ENCODE measurements at places on chromosomes 5 and 9.

- DNase-seq: peak; percentile 40
These were observed 27.1 kb upstream of the SLC6A19 start for GRCh38 chr5:1174122-1174936.

DNA sequence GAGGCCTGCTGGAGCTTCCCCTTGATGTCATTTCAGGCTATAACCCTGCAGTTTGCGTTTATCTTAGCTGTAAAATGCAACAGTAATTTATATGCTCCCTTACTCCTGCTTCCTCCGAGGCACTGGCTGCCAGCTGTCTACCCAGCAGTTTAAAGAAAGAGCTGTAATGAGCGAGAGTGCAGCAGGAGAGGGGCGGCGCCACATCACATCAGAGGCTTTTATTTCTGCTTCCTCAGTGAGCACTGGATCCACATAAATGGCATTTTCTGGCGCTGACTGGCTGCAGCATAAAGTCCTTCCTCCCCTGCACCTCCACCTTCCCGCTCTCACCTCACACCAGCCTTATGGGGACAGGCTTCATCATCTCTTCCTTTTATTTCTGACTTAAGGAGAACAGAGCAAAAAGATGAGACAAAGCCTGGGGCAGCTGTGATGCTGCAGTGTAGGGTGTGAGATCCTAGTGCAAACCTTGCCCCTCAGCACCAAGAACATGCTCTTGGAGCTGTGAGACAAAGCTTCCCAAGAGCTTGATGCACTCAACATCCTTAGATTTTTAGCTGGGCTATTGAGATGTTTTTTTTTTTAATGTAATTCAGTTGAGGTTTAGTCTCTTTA is 829.6 kb upstream of the ZNF608 start:
- no peak for DNase-seq

GRCh38 chr5:88045165-88045564 is 223.5 kb downstream of the TMEM161B start:
- no peak for DNase-seq

- DNase-seq: no peak
These were observed 38.6 kb downstream of the RANBP6 start for GRCh38 chr9:5976674-5977397.

DNA sequence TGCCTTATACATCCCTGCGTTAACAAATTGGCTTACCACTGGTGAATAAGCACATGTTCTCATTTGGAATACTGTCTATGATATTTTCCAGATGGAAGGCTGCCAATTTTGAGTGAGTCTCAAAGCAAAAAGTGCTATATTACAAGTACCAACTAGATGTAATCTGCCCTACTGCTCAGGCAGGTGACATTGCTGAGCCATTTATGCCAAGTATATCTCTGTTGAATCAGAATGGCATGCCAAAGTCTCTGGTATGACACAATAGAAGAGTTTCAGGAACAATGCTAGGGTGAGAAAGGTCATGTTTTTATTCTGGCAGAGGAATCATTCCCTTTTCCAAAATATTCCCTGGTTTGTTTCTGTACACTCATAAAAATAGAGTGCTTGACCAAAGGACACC is 356.5 kb downstream of the CDH9 start:
- DNase-seq: no peak

DNA sequence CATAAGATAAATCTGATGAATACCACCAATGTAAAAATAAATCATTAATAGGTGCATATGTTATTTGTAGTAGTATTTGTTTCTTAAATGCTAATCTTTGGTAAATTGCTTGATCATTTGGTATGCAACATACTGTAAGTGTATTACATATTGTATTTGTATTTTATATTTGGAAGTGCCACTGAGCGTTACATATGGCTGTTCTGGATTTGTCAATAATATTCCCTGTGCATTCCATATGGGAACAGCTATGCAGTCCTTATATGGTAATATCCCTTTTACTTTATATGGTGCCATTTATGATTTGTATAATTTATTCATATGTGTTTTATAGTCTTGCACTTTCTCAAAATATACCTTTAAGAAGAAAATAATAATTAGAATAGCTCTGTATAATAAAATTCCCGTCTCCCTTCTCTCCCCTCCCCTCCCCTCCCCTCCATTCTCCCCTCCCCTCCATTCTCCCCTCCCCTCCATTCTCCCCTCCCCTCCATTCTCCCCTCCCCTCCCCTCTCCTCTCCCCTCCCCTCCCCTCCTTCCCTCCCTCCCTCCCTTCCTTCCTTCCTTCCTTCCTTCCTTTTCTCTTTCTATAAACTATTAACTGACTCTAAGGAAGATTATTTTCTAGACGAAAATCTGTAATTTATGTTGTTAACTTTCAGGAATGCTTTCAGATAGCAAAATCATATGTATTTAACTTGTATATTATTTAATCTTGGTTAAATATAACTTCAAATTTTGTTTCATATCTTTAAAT is 241.4 kb downstream of the CSNK1G3 start:
- DNase-seq: no peak

- DNase-seq: peak; percentile 77
These were observed 6.1 kb upstream of the TNIP1 start for GRCh38 chr5:151086905-151087360.

DNA sequence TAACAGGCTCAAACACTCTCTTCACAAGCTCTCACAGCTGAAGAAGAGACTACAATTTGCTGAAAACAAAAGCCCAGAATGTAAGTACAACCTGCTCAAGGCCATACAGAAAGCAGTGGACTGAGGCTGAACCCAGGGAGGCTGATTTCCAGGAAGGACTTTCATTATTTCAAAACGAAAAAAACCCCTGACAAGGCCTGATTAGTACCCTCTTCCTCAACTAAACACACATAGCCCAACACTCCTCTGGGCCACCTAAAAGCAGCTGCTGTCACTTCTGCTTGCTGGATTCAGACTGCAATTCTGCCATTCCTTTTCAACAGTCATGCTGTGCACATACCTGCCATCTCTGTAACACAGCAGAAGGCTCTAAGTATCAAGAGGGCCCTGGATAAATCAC is 18.2 kb downstream of the NRG2 start:
- DNase-seq: no peak

DNA sequence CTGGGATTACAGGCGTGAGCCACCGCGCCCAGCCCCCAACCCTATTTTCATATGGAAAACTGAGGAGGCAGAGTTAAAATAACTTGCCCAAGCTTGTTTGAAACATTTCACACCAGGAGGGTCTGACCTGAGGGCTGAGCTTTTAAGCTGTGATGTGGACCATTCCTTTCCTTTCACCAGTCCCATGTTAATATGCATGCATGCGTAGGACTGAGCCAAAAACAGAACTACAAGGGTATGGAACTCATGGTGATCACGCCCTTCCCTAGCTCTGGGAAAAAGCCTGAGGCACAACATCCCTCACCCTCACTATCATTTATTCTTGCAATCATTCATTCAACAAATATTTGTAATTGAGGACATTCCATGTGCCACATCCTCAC is 87.4 kb upstream of the FAM169A start:
- no peak for DNase-seq

DNA sequence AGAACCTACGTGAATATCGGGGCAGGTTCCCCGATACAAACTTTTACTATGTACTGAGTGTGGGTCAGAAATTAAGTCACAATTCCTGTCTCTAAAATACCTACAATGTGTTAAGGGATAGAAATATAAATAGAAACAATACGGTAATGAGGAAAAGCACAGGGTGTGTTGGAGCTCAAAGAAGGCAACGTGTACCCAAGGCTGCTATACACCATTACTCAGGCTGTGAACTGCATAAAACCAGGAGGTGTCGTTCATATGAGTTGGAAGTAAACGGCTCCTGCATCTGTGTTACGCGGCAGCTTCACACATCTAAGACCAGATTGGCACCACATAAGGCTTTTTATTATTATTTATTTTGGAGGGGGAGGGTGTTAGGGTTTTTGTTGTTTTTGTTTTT is 50.1 kb upstream of the TRPM3 start:
- no peak for DNase-seq

DNA sequence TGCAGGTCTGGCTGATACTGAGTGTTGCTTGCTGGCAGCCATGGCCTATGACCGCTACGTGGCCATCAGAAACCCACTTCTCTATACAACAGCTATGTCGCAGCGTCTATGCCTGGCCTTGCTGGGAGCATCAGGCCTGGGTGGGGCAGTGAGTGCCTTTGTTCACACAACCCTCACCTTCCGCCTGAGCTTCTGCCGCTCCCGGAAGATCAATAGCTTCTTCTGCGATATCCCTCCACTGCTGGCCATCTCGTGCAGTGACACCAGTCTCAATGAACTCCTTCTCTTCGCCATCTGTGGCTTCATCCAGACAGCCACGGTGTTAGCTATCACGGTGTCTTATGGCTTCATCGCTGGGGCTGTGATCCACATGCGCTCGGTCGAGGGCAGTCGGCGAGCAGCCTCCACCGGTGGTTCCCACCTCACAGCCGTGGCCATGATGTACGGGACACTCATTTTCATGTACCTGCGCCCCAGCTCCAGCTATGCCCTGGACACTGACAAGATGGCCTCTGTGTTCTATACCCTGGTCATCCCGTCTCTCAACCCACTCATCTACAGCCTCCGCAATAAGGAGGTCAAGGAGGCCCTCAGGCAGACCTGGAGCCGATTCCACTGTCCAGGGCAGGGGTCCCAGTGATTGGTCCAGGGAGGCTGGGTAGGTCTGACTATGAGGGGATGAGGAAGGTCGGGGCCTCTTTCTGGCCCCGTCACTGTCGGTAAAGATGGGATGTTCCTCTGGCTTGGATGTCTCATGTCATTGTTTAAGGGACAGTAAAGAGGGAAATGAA is 718 bp downstream of the OR5C1 start:
- DNase-seq: no peak

DNA sequence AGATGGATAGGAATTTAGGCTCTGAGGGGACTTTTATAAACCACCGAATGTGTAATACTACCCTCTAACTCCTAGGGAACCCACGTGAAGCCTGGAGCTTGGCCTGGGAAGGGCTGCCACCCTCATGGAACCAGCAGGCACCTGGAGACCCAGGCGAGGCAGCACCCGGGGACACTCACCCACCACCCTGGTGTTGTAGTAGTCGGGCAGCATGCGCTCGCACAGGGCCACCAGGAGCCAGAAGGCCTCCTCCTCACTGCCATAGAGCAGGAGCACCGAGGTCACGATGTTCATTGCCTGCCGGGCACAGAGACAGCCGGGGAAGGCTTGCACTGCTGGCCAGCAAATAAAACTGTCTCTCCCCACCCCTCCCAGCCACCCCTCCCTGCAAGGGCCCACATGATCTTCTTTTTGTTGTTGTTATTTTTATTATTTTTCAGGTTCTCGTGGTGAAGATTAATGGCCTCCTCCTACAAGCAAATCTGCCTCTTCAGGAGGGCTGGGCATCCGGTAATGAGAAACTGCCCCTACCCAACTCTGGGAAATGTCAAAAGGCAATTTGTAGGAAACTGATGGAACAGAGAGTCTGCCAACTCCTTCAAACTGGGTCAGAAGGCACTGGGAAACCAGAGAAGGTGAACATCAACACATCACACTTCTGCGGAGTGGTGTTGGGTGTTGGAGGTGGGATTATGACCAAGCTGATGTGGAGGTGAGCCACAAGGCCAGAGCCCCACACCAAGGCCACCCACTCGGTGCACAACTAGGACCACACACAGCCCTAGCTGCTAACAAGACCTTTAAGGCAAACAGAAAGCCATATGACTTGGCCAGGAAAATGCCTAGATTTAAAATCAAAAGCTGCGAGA is 17.4 kb upstream of the MRNIP start:
- no peak for DNase-seq

DNA sequence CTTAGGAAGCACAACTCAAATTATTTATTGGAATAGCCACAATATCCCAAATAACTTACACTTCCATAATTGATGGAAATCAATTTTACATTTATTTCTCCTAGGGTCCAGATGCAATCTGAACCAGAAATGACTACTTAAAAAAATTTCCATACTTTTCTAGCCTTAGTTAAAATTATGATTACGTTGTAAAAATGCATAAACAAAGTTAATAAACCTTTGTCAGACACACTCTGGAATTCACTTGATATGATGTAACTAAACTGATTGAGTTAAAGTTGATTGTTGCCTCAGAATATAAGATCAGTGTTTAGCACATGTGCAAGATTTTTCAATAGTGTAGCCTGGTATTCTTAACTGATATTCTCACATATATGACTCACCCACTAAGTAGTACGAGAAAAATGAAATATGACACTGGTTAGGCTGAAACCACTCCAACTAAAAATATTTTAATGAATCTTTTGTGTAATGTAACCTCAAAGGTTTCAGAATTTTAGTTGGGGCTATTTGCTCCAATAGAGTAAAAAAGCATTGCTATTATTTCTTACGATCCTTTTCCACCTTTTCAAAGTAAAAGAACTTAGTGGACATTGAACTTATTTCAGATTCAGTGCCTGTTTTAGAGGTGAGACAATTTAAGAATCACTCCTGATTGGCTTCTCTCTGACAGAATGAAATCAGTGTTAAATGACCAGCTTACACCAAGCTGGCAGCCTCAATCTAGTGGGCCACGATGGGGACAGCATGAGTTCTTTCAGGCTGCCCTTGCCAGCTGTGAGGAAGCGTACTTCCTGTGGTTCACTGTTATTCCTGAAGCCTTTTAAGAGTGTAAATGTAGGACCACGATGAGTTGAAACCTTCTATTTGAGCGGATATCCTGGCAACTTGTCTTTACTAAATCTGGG is 277.2 kb upstream of the CDH9 start:
- DNase-seq: no peak

DNA sequence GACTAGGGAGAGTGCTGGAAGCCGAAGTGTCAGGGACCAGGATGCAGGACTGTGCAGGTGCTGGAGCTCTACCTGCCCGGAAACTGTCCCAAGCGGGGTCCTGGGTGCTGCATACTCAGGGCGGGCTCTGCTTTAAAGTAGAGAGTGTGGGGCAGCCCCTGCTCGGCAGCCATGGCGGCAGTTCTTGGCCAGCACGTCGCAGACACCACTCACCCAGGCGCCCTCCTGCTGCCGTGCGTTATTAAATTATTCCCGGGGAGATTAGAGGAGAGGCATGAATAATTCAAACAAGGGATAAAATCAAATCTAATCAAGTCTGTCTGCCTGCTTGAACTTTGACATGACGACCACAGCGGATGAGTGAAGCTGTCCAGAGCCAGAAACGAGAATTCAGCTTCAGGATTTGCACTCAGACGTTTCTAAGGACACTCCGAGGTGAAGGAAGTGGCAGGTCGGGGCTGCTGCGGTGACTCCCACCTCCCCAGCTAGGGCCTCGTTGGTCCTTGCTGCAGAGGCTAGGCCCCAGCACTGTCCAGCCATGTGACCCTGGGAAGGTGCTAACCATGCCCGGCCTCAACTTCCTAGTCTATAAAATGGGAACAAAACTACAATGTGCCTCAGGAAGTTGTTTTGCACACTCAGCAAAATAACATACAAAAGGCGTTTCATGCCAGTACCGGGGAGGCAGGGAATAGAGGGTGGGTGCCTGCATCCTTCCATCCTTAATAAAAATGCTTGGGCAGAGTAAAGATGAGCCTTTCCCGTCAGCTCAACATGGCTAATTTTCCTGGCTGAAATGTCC is 91.3 kb upstream of the ADAMTS2 start:
- DNase-seq: no peak

GRCh38 chr9:10235376-10235775 is 377.4 kb downstream of the PTPRD start:
- no peak for DNase-seq

- DNase-seq: no peak
These were observed 52.3 kb upstream of the EGFL7 start for GRCh38 chr9:136610426-136610825.

All from activated naive CD4-positive, alpha-beta T cell treated with Interleukin-2 at 50 U/mL for 16 hours (primary cell).